ENCODE measurements at places on chromosomes 13 and 19. TPM values are rescaled to one million over a fixed set of nuclear protein-coding genes. Genes with fewer than 3 reads are reported as not detected.

LHFPL6 gene
- 9.1 TPM for total RNA-seq

MAST1 gene
- 0.38 TPM for total RNA-seq

ESD gene
- total RNA-seq = 187 TPM

DNA sequence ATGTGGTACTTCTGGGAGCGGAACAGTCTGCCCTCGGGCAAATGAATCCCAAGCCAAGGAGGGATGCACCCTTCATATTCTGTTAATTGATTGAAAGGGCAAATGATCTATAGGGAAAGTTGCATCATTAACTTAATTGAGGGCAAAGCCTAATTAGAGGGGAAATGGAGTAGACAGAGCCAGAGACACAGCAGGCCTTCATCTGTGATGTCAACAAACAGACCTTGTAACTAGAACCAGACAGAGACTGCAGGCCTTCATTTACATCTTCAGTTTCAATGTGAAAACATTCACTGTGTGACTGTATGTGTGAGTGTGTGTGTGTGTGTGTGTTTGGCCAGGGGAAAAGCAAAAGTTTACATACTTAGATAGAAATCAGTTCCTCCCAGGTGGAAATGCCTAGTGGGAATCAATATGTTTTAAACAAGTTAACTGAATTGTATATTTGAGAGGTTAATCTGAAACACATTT is 126.4 kb downstream of the SPRY2 start:
- no peak for DNase-seq

DNA sequence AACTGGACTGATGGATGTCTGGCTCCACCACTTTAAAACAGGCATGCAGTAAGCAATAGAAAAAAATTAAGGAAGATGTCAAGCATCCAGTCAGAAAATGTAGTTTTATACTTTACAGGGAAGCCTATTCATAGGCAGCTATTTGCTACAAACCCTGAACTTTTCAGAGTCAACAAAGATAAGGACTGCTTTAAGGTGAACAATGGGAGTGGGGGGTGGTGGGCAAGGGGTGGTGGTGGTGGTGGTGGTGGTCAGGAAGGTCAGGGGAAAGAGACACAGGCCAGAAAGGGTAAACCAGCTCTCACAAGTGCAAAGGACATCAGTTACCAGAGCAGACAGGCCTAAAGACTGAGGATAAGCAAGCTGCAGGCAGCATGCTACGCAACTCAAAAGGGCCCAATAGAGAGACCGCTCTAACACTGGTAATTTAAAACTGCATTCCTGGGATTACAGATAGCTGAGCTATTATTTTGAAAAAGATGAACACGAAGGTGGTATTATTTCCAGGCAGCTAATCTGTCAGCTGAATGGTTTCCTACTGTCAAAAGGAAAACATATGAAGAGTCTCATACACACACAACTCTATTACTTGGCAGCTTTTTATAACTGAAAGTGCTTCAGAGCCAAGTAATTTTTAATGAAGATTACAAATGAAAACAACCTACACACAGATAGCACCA is 14.8 kb downstream of the BRD4 start:
- no peak for DNase-seq

DNA sequence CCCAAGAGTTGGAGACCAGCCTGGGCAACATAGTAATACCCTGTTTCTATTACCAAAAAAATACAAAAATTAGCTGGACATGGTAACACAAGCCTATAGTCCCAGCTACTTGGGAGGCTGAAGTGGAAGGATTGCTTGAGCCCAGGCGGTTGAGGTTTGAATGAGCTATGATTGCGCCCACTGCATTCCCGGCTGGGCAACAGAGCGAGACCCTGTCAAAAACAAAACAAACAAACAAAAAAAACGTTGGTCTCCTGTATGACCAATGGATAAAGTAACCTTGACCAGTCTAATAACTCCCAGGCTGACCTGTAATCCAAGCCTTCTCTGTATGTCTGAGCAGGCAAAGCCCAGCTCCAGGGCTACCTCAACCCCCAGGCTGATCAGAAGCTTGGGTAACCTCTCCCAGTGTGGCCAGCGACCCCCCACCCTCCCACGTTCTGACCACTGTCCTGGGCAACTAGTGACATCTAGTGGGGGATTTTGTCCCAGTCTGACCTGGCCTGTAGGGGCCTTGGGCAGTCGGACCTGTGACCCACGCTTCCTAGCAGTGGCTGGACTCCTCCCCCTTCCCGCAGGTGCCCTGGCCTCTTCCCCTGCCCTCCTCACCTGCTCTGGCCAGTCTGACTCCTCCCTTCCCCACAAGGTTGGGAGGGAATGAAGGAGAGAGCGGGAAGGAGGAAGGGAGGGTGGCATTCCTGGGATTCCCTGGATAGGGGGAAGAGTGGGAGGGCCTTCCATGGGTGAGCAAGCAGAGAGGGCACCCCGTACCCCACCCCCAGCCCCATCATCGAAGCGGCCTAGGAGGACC is 1.0 kb upstream of the BCAM start:
- DNase-seq = no peak

- no peak for DNase-seq
Measured at GRCh38 chr19:23439623-23440022, 44.4 kb upstream of the ZNF91 start.

DNA sequence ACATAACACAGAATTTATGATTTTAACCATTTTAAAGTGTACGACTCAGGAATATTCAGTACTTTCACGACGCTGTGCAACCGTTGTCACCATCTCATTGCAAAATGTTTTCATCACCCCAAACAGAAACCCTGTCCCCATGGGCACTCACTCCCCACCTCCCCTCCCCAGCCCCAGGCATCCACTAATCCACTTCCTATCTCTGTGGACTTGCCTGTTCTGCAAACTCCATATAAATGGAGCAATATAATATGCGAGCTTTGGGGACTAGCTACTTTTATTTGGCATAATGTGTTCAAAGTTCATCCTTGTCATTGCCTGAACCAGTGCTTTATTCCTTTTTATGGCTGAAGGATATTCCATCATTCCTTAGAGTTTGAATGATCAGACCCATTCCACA is 7.3 kb upstream of the INSR start:
- no peak for DNase-seq

Measured in thymus (tissue), 14 donors.